ENCODE measurements at places on chromosomes 5 and 9. TPM values are rescaled to one million over a fixed set of nuclear protein-coding genes. Genes with fewer than 3 reads are reported as not detected.

DNA sequence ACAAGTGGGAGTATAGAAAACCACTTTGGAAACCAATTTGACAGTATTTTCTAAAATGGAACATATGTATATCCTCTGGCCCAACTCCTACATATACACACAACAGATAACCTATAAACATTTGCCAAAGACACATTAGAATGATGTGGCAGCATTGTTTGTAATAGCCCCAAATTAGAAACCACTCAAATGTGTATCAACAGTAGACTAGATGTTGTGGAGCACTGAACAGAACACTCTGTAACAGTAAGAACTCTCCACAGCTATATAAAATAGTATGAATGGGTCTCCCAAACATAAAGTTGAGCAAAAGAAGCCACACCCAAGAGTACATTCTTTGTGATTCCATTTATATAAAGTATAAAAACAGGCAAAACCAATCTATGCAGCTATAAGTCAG, 6.1 kb downstream of the ZNF622 start:
- DNase-seq: no peak

GRCh38 chr5:173583346-173583745, 33.1 kb downstream of the BOD1 start:
- no peak for DNase-seq

DNA sequence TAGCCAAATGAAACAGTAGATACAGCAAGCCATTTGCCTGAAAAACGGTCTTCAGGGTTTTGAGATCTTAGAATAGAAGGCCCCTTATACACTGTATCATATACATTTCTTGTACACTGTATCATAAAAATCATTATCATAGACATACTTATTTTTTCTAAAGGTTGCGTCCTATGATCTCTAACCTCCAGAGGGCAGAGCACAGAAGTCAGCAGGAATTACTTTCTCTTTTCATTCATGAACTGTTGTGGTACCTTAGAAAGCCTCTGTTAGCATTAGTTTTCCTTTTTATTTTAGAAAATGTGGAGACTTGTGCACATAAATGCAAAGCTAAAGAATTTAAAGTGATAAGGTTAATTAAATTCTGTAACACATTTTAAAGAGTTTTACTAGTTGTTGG, 115.4 kb downstream of the OXCT1 start:
- DNase-seq: no peak

GRCh38 chr9:82202808-82203207, 214.2 kb downstream of the SPATA31D1 start:
- DNase-seq: no peak

IGIP gene
- 4.0 TPM for total RNA-seq

TCOF1 gene
- total RNA-seq: 9.6 TPM

Data from dermis microvascular lymphatic vessel endothelial cell (primary cell).